ENCODE measurements at places on chromosomes 7 and 10.

DNA sequence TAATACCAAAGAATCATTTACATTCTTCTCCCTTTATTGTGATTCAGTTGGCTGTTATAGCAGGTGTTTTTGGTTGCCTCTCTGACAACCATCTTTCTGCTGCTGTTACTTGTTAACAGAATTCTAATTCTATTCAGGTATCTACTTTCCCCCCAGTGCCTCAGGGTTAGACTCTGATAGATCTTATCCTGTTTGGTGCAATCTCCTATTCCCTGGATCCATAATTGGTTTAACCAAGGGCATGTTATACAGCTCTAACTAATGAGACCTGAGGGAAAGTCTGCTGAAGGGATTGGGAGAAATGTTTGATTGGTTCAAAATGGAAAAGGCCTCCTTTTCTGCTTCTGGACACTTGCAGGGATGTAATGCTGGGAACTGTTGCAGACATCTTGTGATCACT is 161.5 kb downstream of the GPR158 start:
- no peak for DNase-seq

DNA sequence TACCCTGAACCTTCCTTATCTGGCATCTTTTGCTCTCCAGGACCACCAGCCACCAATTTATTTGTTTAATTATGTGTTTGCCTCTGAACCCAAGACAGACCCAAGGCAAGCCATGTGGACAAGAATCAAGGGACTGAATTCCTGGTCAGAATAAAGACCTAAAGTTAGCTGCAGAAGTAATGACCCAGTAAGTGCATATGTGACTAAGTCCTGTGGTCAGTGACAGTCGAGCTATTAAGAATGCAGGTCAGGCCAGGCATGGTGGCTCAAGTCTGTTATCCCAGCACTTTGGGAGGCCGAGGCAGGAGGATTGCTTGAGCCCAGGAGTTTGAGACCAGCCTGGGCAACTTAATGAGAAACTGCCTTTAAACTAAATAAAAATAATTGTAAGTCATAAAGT is 139.4 kb downstream of the CCDC71L start:
- DNase-seq: no peak

- no peak for DNase-seq
These were observed 512.0 kb downstream of the PTPRN2 start for GRCh38 chr7:158075633-158076001.

GRCh38 chr7:108002726-108003598 is at the start of gene LAMB1:
Gene LAMB1, minus strand, starts transcription at chr7:108003161. Its CDS starts 276 bp downstream, at chr7:108002885.
- no peak for DNase-seq

DNA sequence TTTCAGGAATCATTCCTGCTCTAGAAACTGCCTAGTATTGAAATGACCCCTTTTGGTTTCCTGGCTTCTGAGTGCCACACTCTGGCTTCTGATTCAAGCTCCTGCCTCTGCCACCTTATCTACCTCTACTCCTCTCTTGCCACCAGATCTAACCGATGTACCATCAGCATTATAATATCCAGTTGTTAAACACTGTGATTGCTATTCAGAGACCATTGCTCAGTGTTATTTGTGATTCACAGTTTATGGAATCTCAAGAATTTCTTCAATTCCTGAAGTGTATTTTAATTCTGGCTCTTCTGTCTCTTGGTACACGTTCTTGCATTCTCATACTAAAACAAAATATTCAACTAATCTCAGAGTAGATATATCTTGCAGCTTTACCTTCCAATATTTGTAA is 88.7 kb downstream of the DYNC1I1 start:
- no peak for DNase-seq

GRCh38 chr10:118790058-118790457 is 35.3 kb upstream of the CACUL1 start:
- no peak for DNase-seq

- DNase-seq: no peak
These were observed 52.6 kb downstream of the EVX1 start for GRCh38 chr7:27295236-27295635.

DNA sequence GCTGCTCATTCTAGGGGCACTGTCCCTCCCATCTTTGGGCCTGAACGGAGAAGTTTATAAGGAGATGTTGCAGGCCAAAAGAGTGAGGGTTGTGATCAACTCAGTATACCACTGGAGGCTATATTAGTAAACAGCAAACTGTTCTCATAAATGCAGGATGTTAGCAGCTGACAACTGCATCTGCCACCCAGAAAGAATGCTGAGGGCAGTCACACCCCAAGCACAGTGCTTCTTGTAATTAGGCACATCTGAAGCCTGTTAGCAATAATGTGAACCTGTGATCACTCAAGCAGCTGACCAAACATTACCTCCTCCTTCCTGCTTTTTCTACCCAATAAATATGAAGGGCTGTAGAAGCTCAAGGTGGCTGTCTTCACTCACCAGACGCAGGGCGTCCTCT is 38.4 kb upstream of the ZNF138 start:
- DNase-seq: no peak

- DNase-seq: no peak
These were observed 61.3 kb downstream of the ZNF22 start for GRCh38 chr10:45061982-45062381.

- DNase-seq: no peak
These were observed 84.0 kb upstream of the BTBD16 start for GRCh38 chr10:122186816-122187810.

GRCh38 chr7:20350518-20350951 is 19.8 kb downstream of the ITGB8 start:
- DNase-seq: no peak

GRCh38 chr7:149624006-149624405 is 126.4 kb upstream of the ZNF746 start:
- peak; percentile 15 for DNase-seq

- DNase-seq: no peak
These were observed 63.9 kb downstream of the FOXL3 start for GRCh38 chr7:353746-354325.

DNA sequence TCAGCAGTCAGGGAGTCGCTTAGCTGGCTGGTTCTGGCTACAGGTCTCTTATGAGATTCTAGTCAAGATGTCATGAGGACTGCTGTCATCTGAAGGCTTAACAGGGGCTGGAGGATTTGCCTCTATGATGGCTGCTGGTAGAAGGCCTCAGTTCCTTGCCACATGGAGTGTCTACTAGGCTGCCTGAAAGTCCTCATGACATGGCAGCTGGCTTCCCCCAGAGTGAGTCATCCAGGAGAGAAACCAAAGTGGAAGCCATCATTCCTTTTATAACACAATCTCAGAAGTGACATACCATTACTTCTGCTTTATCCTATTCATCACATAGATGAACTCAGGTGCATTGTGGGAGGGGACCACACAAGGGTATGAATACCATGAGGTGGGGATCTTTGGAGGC is 75.1 kb downstream of the EXOC6 start:
- DNase-seq: no peak

DNA sequence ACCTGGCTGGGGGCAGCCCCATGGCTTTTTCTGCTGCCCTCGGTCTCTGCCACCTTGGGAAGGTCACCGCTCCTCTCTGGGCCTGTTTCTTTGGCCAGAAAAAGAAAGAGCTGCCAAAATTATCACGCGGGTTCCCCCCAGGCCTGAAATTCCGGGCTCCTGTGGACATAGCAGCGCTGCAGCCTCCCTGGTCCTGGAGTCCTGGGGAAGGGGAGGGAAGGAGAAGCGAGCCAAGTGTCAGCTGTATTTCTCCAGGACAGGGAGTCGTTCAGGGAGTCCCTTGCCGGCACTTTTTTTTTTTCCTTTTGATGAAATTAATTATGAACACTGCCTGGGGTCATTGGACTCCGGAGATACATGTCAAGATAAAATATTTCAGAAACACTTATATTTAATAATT is 152.3 kb upstream of the GPR26 start:
- DNase-seq: no peak

DNA sequence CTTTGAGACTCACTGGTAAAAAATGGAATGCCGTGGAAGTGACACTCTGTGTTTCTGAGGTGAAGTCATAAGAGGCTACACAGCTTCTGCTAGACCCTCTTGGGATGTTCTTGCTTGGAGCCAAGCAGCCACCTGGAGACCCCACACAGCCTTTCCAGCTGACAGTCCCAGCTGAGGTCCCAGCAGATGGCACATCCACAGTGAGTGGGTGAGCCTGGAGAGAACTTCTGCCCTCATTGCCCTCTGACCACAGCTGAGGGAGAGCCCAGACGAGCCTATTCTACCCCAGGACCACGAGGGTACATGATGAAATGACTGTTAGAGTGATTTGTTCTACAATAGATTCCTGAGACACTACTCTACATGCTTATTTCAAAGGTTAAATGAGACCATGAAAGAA is 44.3 kb downstream of the CXCL12 start:
- DNase-seq: no peak
